Activated CD4-positive, alpha-beta T cell treated with anti-CD3 and anti-CD28 coated beads, Interleukin-2, amount 50 U/mL, for 48 hours (primary cell): ENCODE measurements at places on chromosomes 16 and 17.

DNA sequence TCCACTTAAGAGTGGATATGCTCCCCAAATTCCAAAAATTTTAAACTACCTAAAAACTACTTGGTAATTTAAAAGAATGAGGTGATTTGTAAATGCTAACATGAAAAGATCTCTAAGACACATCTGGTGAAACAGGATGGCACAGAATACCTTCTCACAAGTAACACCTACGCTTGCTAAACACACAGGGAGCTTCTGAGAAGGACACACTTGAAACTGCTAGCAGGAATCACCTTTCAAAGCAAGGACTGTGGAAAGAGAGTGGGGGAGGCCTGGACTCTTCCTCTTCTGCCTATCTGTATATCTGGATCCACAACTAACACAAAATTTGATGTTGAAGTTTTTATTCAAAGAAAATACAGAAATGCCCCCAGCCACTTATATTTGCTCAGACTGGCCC is 52.4 kb downstream of the CYTH1 start:
- no peak for DNase-seq

DNA sequence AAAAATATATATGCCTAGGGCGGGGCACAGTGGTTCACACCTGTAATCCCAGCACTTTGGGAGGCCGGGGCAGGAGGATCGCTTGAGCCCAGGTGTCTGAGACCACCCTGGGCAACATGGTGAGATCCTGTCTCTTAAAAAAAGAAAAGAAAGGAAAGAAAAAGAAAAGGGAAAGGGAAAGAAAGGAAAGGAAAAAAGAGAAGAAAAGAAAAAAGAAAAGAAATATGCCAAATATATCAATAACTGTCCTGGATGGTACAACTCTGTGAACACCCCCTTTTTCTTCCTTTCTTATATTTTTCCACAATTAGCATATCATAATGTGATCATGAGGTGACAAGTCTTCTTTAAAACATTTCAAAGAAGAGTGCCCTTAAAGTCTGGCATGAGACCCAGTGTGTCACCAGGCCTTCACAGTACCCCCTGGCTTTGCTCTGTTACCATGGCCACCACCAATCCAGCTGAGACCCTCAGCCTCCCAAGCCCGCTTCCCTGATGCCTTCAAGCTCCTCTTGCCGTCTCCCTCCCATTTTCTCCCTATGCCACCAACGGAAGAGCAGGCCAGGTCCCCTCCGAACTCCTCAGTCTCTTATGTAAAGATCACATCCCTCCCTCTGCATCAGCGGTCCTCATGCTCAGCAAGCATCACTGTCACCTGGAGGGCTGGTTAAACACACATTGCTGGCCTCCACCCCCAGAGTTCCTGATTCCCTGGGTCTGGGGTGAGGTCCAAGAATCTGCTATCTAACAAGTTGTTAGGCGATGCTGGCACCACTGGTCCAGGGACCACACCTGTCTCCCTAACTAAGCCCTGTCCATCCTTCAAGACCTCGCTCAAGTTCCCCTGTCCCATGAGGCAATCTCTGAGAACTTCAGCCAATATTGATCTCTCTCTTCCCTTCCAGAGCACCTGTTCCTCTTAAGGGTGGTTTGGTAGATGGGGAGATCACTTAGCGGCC is 44.5 kb downstream of the CUEDC1 start:
- no peak for DNase-seq

GRCh38 chr16:71565812-71566700 is 10.8 kb downstream of the TAT start:
- DNase-seq: no peak

DNA sequence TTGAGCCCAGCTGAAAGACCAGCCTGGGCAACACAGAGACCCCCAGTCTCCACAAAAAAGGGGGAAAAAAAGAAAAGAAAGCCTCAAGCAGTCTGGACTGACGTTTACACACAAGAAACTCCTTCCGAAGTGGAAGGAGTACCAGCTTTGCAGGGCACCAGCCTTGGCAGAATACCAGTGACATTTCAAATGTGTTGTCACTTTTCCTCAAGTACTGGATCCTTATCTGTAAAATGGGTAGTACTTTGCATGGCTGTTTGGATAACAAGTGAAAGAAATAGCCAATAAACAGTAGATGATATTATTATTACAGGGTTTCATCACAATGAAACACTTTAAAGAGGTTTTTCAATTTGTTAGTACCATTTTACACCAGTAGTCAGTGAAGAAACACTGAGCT is 14.2 kb downstream of the YWHAE start:
- no peak for DNase-seq

GRCh38 chr17:56478836-56479447 is 114.6 kb upstream of the NOG start:
- no peak for DNase-seq

GRCh38 chr17:15981208-15981607 is 18.3 kb downstream of the ZSWIM7 start:
- DNase-seq: no peak

- DNase-seq: no peak
Observed at GRCh38 chr16:11084484-11084875, 140.1 kb downstream of the CLEC16A start.

- DNase-seq: peak; percentile 86
Observed at GRCh38 chr17:8225813-8226535, 15.6 kb upstream of the AURKB start.

- no peak for DNase-seq
Observed at GRCh38 chr16:86213437-86214205, 296.7 kb upstream of the FOXF1 start.

- DNase-seq: peak; percentile 74
Observed at GRCh38 chr16:29806641-29807425, 504 bp downstream of the MAZ start.

- peak; percentile 41 for DNase-seq
Observed at GRCh38 chr17:17305281-17305801, 2.2 kb downstream of the NT5M start.

GRCh38 chr17:77720946-77721845 is 237.3 kb upstream of the TNRC6C start:
- DNase-seq: no peak

- no peak for DNase-seq
Observed at GRCh38 chr17:71926746-71927398, 193.9 kb upstream of the SOX9 start.

GRCh38 chr17:41026715-41027471 is at the start of gene KRTAP1-5:
Gene KRTAP1-5, minus strand, starts transcription at chr17:41027208. Its CDS starts 53 bp downstream, at chr17:41027155.
- no peak for DNase-seq

DNA sequence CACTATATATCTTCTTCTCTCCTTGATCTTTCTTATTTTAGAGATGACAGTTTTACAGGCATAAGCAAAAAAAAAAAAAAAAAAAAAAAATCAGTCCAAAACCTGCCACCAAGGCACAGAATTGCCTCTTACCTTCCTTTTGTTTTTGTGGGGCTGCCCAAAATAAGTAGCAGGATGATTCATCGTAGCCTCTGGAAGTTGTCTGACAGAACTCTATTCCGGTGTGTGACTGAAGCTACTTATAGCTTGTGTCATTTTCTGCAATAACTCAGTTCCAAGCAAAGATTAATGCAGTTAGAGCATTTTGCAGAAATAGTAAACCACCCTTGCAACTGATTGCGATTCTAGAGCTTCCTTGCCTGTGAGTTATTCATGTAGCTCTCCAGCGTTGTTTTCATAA is 186.8 kb downstream of the KIF2B start:
- no peak for DNase-seq

DNA sequence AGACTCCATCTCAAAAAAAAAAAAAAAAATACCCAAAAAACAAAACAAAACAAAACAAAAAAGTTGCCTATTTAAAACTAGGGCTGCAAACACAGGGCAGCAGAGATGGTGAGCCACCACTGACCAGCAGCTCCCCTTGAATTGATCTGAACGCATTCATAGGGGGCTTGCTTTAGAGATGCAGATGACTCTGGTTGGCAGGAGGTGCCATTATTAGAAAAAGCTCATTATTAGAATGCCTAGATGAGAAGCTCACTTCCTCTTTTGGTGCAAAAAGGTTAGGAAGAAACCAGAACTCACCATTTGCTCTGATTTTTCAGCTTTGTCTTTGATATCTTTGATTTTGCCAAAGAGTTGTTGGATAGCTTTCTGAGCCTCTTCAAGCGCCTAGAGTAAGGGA is 53.1 kb downstream of the VPS53 start:
- DNase-seq: no peak

GRCh38 chr17:78040440-78041385 is 82.2 kb downstream of the TNRC6C start:
- DNase-seq: peak; percentile 27

GRCh38 chr16:8581831-8582580 is 8.3 kb downstream of the TMEM114 start:
- DNase-seq: no peak

GRCh38 chr17:57902117-57902799 is 52.4 kb upstream of the MRPS23 start:
- no peak for DNase-seq

GRCh38 chr16:3580686-3581085 is 3.5 kb upstream of the NLRC3 start:
- DNase-seq: no peak

GRCh38 chr17:58387834-58388233 is 29.5 kb downstream of the RNF43 start:
- DNase-seq: no peak

GRCh38 chr17:63445954-63446752 is at the start of gene CYB561:
Gene CYB561, minus strand, starts transcription at chr17:63446306. Its CDS starts 8,759 bp downstream, at chr17:63437547.
- peak; percentile 71 for DNase-seq

GRCh38 chr16:72312828-72313227 is 140.9 kb upstream of the PMFBP1 start:
- DNase-seq: no peak

DNA sequence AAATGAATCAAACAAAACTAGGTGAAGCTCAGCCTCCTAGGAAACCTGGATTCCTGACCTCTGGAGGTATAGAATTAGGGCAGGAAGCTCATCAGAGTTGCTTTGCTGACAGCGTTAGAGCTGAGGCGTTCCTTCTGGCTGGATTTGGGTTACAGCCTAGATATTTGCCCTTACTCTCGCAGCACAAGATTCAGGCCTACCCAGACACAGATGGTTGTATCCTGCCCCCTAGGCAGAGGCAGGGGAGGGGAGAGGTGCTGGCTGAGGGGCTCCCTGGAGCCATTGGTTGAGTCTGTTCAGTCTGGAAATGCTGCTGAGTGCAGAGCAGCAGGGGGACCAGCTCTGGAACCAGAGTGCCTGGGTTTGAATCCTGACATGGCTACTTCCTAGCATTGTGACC is 78.4 kb downstream of the MPRIP start:
- DNase-seq: no peak

GRCh38 chr17:6471531-6472465 is 27.5 kb downstream of the PIMREG start:
- no peak for DNase-seq

DNA sequence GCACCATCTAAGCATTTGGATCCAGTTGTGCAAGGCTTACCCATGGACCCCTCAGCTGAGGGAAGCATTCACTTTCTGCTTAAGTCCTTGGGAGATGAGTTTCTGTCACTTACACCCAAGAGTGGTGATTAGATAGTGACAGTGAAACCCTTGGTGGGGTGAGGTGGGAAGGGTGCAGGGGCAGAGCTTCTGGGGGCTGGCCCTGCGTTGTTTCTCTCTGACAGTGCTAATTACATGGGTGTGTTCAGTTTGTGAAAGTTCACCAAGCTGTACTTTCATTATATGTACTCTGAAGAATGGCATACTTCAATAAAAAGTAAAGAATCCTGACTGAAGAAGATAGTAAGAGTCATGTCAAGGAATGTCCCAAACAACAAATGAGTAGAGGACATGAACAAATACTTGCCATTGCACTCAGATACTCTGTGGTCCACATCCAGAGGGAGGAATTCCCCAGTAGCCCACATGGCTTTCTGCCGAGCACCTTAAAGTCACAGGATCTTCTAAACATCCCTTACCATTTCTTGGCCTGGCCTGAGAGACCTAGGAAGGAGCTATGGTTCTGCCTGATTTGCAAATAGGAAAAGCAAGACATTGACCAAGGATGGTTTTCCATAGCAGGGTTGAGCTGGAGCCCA is 8.4 kb downstream of the CHST6 start:
- DNase-seq: no peak

GRCh38 chr17:19319771-19320505 is 42.6 kb downstream of the B9D1 start:
- no peak for DNase-seq

DNA sequence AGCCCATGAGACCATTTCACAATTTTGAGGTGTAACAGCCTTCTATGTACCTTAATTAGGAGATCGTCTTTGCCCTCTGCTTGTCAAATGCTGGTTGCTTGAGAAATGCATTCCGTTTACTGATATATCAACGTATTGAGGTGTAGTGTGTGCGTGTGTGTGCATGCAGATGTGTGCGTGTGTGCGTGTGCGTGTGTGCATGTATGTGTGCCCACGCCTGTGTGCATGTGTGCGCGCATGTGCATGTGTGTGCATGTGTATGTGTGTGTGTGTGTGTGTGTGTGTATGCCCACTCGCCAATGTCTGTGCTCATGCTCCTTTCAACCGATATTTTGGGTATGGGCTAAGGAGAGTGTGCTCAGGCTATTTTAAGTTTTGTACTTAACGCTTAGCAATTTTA is 81.5 kb upstream of the ZFHX3 start:
- DNase-seq: no peak

- no peak for DNase-seq
Observed at GRCh38 chr16:55021595-55022475, 91.2 kb downstream of the IRX5 start.

GRCh38 chr17:21313320-21313719 is 28.8 kb downstream of the MAP2K3 start:
- no peak for DNase-seq

GRCh38 chr17:43599835-43600234 is 53.7 kb upstream of the ETV4 start:
- no peak for DNase-seq

- DNase-seq: no peak
Observed at GRCh38 chr16:3625911-3626732, 14.7 kb upstream of the SLX4 start.

- no peak for DNase-seq
Observed at GRCh38 chr17:43051969-43052368, 26.9 kb downstream of the RND2 start.

- no peak for DNase-seq
Observed at GRCh38 chr16:90004577-90004976, 14.7 kb downstream of the DBNDD1 start.

- DNase-seq: no peak
Observed at GRCh38 chr17:18932360-18933055, 19.5 kb upstream of the SLC5A10 start.

DNA sequence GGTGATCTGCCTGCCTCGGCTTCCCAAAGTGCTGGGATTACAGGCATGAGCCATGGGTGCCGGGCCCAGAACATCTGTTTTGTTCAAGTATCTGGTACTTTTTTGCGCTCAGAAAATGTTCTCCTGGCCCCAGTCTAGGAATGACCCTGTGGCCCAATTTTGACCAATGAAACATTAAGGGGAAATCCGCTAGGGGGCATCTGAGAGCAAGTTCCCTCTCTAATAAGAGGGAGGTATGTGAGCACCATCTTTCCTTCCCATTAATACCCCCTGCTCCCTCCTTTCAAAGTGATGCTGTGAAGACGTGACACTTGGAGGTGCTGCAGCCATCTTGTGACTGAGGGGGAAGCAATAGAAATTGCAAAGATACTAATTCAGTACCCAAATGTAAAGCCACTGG is 16.5 kb upstream of the CLEC3A start:
- peak; percentile 5 for DNase-seq

GRCh38 chr16:66485376-66485775 is 58.3 kb downstream of the BEAN1 start:
- no peak for DNase-seq
